ENCODE measurements at places on chromosomes 12 and 14.

DNA sequence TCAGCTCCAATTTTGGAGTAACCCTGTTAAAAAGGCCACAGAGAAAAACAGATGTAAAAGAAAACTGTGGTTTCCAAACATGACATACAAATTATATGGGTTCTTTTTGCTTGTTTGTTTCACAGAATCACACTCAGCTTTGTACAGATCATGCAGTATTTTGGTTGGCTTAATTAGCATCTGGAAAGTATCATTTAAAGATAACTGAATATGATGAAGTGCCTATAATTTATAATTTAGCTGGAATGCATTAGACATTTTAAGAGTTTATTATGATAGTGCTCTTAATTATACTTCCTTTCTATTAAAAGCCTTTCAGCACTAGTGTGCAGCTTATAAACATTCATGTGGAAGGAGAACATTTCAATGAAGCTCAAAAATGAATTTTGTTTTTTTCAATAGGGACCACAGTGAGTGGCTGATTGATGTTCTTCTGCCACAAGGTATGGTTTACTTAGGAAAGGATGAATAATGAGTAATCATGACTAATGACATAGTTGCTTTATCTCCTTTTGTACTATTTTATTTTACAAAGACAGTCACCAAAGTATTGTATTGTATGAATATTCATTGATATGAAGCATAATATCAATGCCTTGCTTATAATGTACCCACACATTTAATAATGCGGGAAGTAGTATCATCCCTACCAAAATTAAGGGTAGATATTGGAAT, 98.3 kb downstream of the UNC79 start:
- no peak for DNase-seq

- DNase-seq = peak; percentile 87
Observed at GRCh38 chr12:107356266-107356936, 263.1 kb upstream of the CRY1 start.

GRCh38 chr14:22469538-22470303, 119.3 kb downstream of the DAD1 start:
- no peak for DNase-seq

DNA sequence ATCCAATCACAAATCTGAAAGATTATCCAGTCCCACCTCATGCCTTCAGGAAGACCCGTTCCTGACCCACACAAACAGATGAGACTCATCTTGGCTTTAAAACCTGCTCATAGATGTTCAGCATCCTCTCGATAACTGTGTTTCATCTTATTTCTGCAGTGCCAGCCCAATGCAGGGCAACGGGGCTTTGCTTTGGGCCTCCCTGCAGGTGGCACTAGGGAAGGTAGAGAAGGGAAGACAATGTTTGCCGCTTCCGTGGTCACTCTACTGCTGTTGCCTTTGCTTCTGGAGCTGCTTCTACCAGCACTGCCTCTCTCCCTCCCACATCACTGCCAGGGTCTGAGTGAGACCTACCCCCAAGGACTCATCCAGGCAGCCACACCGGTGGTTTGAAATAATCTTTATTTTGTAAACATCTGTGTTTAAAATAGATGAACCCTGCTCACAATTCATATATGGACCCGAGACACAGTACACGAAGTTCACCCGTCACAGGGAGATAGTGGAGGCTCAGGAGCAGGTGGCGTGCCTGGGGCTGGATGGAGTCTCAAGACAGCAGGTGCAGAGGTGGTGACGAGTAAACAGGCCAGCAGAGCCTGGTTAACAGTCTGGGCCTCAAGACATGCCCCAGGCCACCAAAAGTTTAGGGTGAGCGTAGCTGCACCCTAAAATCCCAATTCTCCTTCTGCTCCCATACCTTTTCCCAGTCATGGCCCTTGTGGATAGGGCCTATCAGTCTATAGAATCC, 3.1 kb upstream of the GPX2 start:
- DNase-seq = no peak

- DNase-seq = no peak
Observed at GRCh38 chr14:106843386-106843785, 1317.0 kb downstream of the TMEM121 start.

GRCh38 chr14:59187802-59188460, 536 bp upstream of the DAAM1 start:
- DNase-seq = peak; percentile 16

GRCh38 chr14:34003691-34004090, 52.8 kb upstream of the EGLN3 start:
- no peak for DNase-seq

GRCh38 chr14:75395862-75396261, 32.0 kb upstream of the JDP2 start:
- DNase-seq = no peak

GRCh38 chr14:101408077-101408831, 153.0 kb upstream of the DIO3 start:
- no peak for DNase-seq

GRCh38 chr14:95697764-95698163, 11.5 kb downstream of the TCL1B start:
- DNase-seq = no peak

DNA sequence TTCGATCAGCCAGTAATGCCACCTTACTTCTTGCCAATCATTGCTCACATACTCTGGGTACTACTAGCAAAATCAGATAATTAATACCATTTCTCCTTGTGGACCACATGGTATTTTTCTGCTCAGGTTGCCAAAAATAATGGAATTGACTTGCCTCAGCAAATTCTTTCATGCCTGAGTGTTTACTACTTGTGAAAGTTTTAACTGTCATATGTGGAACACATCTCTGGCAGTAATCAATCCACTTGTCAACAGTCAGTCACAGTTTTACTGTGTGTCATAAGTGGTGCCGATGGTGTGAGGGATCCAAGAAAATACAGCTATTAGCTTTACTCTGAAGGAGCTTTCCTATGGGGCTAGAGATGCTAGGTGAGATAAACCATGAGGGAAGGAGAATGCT, 55.3 kb upstream of the ATF1 start:
- no peak for DNase-seq

DNA sequence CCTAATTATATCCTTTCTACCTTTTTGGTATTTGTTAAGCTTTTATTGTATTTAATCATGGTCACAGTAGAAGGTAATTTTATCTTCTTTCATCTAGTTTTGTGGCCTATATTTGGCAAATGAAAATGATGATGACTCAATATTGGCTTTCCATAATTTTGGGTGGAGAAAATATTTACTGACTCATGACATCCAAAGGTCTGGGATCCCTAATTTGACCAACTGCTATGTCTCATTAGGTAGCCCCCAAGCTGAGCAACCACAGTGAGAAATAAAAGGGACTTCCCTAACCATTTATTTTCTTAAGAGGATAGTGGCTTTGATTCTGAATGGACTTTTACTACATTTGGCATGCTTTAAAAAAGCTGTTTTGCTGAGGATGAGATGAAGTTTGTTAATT, 289.5 kb downstream of the RMST start:
- no peak for DNase-seq

GRCh38 chr12:89244536-89244935, 107.8 kb downstream of the DUSP6 start:
- no peak for DNase-seq

- no peak for DNase-seq
Observed at GRCh38 chr14:70282666-70283065, 76.8 kb downstream of the COX16 start.

DNA sequence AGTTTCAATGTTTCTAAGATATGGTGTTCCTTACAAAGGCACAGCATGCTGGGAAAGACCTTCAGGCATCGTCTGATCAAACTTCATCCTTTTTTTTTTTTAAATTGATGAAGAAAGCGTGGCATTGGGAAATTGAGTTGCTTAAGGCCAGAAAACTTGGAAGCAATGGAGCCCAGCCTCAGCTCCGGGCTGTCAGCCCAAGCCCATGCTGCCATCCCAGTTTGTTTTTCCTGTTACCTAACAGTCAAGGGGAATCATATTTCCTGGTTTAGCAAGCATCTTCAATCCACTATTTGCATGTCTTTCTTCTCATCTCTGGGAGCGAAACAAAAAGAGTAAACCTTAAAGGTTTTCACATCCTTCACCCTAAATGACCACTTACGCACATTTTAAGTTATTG, 200.2 kb downstream of the CHST11 start:
- no peak for DNase-seq

GRCh38 chr12:80053051-80053790, 46.1 kb upstream of the OTOGL start:
- no peak for DNase-seq

- no peak for DNase-seq
Observed at GRCh38 chr12:86838260-86838659, 582.1 kb upstream of the MGAT4C start.

- no peak for DNase-seq
Observed at GRCh38 chr14:75280291-75280830, 1.7 kb downstream of the FOS start.

DNA sequence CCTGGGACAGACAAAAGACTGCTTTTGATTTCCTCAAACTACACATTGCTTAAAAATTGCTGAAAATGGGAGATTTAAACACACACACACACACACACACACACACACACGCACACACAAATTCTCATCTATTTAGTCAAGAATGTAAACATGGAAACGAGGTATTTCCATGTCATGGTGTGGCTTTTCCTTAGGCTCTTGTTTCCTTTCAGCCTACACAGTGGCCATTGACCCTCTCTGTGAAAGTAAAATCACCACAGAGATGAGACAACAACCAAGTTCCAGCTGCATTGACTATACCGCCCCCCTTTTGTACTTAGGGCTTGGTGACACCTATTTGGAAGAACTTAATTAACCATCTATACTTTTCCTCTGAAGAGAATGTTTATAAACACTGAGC, 41.9 kb downstream of the TTC8 start:
- DNase-seq = no peak

- peak; percentile 61 for DNase-seq
Observed at GRCh38 chr14:99995700-99996356, 69.4 kb upstream of the EVL start.

DNA sequence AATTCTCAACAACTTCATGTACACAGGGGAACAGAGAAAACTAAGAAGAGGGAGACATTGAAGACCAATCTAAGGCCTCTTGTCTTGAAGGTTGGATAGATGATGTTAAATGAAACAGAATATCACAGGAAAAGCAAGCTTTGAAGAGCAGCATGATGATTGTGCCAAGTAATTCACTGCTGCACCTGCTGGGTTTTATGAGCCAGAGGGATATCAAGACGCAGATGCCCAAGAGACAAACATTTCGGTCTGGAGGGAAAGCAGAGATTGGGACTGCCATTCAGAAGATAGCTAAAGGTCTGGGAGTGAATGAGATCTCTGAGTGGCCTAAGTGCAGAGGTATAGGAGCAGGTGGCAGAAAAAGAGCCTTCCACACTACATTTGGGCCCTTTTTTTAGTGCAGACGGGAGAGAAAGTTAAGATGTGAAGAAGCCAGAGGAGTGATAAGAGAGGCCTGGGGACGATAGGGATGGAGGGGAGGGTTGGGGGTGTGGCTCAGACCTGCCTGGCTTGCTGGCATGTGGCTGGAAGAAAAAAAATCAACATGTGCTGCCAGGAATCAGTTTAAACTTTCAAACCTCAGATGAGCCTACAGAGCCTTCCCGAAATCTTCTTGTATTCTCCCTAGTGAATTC, 200.6 kb downstream of the AEBP2 start:
- no peak for DNase-seq

GRCh38 chr12:107478881-107479280, 206.7 kb upstream of the PWP1 start:
- no peak for DNase-seq

- DNase-seq = no peak
Observed at GRCh38 chr12:123655420-123655819, 15.5 kb upstream of the TCTN2 start.

- DNase-seq = peak; percentile 91
Observed at GRCh38 chr14:23567186-23568020, at the start of gene AP1G2. Gene AP1G2 (minus strand): TSS chr14:23567791. CDS start chr14:23567314, 477 bp downstream.

GRCh38 chr12:14578646-14579045, 11.0 kb upstream of the PLBD1 start:
- DNase-seq = no peak

- peak; percentile 79 for DNase-seq
Observed at GRCh38 chr12:47837190-47838171, 17.8 kb upstream of the HDAC7 start.

DNA sequence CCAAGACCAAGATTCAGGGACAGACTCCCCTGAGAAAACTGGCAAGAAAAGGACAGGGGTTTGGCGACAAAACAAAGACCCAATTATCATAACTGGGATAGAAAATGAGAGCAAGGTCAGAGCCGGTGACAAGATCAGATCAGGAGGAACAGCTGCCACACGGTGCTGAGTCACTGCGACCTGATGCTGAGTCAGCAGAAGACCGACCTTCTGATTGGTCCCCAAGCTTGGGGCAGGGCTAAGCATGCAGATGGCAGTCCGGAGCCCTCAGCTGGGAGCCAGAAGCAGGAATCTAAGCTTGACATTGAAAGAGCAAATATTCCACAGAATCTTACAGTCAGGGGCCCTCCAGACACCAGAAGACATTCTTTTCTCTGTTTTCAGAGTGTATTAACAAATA, 19.1 kb upstream of the ARMH4 start:
- DNase-seq = peak; percentile 93

DNA sequence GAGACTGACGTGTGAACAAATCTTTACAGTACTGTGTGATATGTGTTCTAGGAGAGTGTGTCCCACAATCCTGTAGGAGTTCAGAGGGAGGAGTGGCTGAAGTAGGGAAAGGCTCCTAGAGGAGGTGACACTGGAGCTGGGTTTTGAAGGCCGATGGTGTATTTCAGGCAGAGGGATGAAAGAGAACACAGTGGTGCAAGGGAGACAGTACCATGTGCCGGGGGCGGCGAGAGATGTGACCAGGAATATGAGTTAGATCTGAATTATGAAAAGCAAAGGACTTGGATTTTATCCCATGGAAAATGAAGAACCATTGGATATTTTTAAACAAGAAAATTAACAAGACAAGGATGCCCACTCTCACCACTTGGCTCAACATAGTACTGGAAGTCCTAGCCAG, 77.0 kb upstream of the ESRRB start:
- DNase-seq = no peak

DNA sequence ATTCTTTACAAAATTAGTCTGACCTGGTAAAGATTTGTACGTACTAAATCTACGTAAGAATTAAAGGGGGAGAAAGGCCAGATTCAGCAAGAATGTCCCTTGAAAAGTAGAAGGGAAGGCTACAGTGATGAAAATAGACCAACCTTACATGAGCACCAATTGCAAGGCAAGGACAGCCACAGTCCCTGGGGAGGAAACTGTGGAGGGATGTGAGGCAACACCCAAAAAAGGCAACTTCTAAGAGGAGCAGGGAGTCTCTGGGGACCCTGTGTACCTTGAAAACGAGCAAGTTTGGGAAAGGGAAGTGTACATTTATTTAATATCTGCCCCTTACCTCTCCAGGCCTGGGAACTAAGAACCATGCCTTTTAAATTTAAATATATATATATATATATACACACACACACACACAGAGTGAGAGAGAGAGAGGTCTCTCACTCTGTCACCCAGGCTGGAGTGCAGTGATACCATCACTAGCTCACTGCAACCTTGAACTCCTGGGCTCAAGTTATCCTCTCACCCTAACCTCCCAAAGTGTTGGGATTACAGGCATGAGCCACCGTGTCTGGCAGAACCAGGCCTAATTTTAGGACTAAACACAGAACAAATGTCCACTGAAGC, 56.4 kb downstream of the TMCC3 start:
- no peak for DNase-seq

GRCh38 chr12:7108003-7108795, 815 bp downstream of the C1RL start:
- peak; percentile 88 for DNase-seq

GRCh38 chr12:112859291-112859690, 47.5 kb upstream of the OAS1 start:
- DNase-seq = no peak

Measured in kidney tubule cell (primary cell).